ENCODE measurements at places on chromosomes 6 and 20.

DNA sequence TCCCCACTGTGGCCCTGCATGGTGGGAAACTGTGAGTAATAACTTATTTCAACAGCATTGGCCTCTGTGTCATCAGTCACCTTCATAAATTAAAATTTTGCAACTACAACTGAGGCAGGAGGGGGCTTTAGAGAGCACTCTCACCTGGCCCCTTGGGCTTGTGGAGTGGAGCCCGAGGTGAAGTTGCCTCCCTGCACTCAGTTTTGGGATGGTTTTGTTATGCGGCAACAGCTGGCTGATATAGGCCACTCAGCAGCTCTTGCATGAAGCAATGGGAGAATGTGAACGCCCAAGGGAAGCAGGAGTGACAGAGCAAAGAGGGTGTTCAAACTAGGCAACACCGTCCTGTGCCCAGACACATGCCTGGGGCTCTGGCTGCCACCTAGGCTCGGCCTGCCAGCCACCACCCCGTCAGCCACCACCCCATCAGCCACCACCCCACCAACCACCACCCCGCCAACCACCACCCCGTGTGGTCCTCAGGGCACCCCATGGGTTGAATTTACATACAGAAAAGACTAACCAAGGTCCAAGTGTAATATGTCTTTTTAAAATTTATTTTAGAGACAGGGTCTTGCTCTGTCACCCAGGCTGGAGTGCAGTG is 4.3 kb upstream of the GFRA4 start:
- no peak for DNase-seq

- no peak for DNase-seq
Measured at GRCh38 chr6:33800248-33800969, 3.4 kb downstream of the MLN start.

DNA sequence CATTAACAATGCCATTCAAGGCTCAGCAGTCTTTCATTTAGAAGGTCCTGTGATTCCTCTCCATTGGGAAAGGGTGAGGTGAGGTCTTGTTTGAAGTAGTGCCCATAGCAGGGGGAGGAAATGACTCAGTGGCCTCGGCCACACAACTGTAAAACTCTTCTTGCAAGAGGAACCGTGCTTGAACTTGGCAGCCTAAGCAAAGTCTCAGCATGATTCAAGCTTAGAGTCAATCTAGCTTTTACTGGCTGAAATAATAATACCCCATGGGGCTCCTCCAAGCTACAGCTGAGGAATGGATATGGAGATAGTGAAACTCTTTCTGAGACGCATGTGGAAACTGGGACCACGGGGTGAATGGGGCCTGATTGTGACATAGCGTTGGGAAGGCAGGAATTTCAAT is 428.2 kb downstream of the BMP2 start:
- DNase-seq: no peak

GRCh38 chr20:51562027-51562331 is 19.5 kb upstream of the NFATC2 start:
- no peak for DNase-seq

DNA sequence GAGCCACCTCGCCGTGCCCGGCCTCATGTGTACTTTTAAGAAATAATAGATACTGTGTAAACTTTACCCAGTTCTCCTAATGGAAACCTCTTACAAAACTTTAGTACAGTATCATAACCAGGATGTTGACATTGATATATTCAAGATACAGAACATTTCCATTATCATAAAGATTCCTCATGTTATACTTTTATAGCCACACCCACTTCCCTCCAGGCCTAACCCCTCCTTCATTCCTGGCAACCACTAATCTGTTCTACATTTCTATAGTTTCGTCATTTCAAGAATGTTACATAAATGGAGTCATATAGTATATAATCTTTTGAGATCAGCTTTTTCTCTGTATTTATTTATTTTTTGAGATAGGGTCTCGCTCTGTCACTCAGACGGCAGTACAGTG is 52.6 kb upstream of the SALL4 start:
- no peak for DNase-seq

- no peak for DNase-seq
Measured at GRCh38 chr6:35341557-35341956, 801 bp upstream of the PPARD start.

- DNase-seq: no peak
Measured at GRCh38 chr20:47814632-47815415, 29.5 kb upstream of the SULF2 start.

DNA sequence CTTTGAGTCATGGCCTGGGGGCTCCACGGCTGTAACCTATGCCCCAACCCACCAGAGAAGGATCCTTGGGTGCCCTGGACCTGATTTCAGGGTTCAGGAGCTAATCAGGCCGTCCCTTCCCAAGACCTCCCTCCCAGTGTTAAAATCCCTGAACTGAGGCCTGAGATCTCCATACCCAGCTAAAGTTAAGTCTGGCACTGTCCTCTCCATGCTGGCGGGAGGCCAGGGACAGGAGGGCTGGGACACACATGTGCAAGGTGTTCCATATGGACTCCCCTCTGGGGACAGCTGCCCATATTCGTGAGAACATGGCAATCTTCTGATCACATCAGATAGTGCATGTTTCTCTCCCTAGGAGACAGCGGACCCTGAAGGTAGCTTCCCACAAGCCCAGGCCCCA is 11.5 kb upstream of the TREML4 start:
- peak; percentile 78 for DNase-seq

- no peak for DNase-seq
Measured at GRCh38 chr20:51189814-51190782, 167.2 kb upstream of the KCNG1 start.

DNA sequence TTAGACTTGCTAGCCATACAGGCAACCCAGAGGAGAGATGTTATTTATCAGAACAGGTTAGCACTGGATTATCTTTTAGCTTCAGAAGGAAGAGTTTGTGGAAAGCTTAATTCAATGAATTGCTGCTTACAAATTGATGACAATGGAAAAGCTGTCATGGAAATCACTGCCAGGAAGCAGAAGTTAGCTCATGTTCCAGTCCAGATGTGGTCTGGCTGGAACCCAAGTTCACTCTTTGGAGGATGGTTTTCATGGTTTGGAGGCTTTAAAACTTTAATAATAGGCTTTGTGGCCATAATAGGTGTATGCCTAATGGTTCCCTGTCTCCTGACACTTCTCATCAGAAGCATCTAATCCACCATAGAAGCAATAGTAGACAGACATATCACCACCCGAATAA is 699.0 kb downstream of the PHF3 start:
- DNase-seq: no peak

GRCh38 chr6:146851837-146852236 is 253.1 kb downstream of the ADGB start:
- no peak for DNase-seq

- DNase-seq: no peak
Measured at GRCh38 chr6:7978736-7979135, 68.1 kb upstream of the TXNDC5 start.

DNA sequence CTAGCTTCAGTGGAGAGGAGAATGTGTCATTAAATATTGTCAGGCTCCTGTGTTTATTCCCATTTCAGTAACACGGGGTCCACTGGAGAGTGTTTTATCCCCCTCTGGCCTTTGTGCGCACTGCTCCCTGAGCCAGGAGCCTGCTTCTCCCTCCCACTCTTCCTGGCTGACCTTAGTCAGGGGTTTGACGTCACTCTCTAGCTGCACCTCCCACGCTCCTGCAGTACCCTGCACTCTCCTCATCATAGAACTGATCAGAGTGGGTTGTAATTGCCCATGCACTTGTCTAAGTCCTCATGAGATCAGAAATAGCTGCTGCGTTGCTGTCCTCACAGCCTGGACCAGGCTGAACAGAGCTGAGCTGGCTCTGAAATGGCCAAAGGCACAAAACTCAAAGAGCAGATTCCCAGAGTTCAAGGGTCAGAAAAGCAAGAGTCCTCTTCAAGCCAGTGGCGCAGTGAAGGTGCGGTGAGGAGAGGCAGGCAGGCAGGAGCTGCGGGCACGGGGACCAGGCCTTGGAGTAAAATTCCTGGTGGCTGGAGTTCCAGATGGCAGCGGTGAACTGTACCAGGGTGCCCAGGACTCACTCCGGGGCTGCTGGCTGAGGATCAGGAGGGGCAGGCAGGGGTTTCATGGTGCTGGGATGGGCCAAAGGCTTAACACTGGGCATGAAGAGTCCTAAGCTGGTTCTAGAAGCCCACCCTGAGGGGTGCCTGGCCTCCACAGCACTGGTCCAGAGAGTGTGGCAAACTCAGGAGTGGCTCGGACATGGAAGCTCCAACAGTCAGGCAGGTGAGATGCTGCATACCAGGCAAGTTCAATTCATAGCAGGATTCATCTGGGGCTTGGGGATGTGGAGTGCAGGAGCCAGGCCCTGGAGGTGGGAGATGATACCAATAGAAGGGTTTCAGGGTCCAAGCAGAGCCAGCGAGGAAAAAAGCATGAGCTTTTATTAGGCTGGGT is 170.9 kb downstream of the SCP2D1 start:
- DNase-seq: no peak

GRCh38 chr20:61520893-61521460 is 268.9 kb downstream of the CDH4 start:
- DNase-seq: no peak

DNA sequence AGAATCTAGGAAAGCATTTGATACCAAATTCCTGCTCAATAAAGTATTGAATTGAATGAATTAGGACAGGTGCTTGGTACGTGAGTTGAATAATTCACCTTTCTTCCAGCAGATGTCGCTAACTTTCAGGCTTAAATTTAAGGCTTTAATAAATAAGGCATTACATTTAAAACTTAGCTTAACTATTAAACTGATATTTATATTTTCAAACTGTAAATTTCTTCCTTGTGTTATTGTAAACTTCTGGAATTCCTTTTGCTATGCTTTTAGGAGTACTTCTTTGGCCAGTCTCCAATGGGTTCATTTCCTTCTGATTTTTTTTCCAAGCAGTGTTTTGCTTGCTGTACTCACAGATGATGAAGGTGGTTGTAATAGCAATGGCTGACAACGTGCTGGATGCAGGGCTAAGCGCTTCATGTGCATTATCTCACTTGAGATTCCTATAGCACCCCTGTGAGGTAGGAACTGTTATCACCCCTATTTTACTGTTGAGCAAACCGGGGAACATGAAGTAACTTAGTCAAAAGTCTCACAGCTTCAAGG is 71.3 kb upstream of the SLC2A12 start:
- DNase-seq: no peak

- DNase-seq: no peak
Measured at GRCh38 chr6:138226700-138227315, 8.5 kb upstream of the PBOV1 start.

DNA sequence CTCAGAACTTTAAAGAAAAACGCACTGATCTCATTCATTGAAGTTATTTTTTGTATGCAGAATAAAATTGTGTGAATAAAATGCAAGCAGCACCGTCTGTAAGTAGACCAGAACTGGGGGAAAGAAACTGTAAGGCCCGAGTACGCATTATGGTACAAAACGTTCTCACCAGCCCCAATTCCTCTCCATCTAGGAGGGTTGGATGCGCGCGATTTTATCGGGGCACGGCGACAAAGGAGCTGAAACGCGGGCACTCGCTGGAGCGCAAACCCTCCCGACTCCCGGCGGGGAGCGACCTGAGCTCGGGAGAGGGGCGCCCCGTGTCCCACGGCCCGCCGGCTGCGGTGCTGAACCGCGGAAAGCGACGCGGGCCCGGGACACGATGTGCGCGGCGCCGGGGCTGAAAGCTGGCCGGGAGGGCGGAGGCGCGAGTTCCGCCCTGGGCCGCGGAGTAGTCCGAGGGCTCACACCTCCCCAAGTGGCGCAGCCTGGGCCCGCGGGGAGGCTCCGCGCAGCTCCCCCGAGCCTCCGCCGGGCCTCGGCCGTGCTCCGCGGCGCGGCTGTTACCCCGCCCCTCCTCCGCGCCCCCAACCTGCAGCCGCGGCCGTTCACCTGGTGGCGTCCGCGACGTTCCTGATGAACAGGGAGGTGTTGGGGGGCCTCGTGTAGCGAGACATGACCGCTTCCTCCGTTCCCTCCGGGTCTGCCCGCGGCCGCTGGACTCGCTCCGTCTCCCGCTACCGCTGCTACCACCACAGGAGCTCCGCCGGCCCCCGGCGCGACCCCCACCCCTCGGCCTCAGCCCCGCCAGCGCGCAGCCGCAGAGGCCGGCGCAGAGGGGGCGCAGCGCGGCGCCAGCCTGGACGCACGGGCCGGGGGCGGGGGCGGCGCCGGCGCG is at the start of gene SRSF12:
Gene SRSF12, minus strand, starts transcription at position 861 of the 898 bp plus-strand sequence. Its CDS starts 184 bp downstream, at position 677.
- no peak for DNase-seq

All from esophagus muscularis mucosa (tissue), 4 donors.